ENCODE measurements at places on chromosomes 2 and 18. TPM values are rescaled to one million over a fixed set of nuclear protein-coding genes. Genes with fewer than 3 reads are reported as not detected.

DNA sequence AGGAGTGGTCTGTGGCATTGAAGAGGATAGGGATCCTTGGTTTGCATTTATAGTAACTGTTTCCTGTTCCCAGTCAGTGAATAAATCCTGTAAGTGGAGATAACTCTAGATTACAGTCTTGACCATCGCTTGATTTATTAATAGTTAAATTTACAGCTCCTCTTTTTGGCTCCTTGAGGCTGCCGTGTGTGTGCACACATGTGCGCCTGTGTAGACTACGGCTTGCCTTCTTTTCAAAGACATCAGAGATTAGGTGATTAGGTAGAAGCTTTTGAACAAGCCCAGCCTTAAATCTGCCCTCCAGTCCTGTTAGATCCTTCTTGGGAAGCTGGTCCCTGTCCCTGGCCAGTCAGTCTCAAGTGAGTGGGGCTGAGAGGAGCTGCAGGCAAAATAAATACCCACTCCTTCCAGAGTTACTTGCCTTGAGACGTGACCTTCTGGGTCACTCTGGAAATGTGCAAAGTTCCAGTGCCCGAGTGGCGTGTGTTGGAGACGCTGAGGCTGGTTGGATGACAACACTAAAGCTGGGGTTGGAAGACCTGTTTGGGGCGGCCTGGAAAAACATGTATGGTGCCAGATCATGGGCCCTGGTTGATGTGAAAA, 32.0 kb downstream of the TCF7L1 start:
- DNase-seq = no peak

- DNase-seq = no peak
These were observed 170.0 kb upstream of the CRIM1 start for GRCh38 chr2:36185624-36186023.

Gene APLF
- polyA plus RNA-seq = 0.27 TPM

DNA sequence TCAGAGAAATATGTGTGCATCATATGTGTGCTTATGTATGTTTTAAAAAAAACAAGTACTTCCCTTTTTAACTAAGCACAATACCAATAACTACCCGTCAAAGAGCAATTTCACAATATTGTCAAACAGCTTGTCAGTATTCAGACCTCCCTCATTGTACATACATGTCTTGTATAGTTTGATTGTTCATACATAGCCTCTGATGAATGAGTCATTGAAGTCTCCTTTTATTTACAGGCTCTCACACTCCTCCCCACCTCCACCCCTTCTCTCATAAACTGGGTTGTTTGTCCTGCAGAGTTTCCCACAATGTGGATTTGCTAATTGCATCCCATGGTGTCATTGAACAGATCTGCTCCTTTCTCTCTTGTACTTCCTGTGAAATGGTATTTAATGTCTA, 132.8 kb upstream of the L3MBTL4 start:
- DNase-seq = no peak

- DNase-seq = no peak
These were observed 215.2 kb upstream of the TFPI start for GRCh38 chr2:187769437-187769836.

DNA sequence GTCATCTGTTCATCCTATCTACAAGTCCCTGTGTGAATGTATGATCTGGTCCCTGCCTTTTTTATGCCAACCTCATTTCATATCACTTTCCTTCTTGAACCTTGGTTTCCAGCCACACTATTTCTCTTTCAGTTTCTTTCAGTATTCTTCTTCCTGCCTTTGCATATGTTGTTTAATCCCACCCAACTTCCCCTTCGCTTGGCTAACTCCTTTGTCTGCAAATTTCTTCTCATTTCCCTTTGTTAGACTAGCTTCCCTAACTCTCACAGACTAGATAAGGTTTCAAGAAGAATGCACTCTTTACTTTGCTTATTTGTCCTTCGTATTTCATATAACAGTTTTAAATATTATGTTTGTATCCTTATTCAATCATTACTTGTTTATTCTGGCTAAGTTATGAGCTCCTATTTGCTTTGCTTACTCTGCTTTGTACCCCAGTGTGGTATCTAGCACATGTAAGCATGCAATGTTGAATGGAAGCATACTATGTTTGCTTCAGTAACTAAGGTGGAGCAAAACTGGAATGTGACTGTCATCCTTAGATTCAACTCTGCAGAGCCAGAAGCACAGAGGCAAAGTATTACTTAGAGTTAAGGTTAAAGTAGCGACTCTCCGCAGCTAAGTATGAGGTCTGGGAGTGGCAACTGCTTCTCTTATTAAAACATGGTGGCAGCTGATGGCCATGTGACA, 681.3 kb downstream of the CPS1 start:
- DNase-seq = no peak

Gene MLPH
- polyA plus RNA-seq = 18.9 TPM

GRCh38 chr18:5237083-5237722, 40.1 kb upstream of the AKAIN1 start:
- no peak for DNase-seq

DNA sequence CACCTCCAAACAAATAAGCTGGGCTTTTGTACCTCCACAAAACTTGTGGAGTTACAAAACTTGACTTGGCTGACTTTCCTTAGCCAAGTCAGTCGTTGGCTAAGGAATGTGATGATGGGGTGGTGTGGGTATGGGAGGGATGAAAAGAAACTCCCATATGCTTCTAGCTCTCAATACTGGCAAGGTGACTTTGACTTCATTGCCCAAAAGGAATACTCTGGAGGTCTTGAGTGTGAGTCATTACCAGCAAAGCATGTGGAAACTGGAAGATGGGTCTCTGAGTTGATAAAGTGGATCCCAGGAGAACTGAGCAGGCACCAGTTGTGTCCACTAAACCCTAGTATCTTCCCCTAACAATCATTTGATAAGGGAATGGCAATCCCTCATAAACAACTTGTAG, 226.7 kb downstream of the GULP1 start:
- no peak for DNase-seq

- DNase-seq = no peak
These were observed 107.3 kb downstream of the DYSF start for GRCh38 chr2:71560638-71561011.

Gene ASXL3
- polyA plus RNA-seq = under 0.01 TPM

DNA sequence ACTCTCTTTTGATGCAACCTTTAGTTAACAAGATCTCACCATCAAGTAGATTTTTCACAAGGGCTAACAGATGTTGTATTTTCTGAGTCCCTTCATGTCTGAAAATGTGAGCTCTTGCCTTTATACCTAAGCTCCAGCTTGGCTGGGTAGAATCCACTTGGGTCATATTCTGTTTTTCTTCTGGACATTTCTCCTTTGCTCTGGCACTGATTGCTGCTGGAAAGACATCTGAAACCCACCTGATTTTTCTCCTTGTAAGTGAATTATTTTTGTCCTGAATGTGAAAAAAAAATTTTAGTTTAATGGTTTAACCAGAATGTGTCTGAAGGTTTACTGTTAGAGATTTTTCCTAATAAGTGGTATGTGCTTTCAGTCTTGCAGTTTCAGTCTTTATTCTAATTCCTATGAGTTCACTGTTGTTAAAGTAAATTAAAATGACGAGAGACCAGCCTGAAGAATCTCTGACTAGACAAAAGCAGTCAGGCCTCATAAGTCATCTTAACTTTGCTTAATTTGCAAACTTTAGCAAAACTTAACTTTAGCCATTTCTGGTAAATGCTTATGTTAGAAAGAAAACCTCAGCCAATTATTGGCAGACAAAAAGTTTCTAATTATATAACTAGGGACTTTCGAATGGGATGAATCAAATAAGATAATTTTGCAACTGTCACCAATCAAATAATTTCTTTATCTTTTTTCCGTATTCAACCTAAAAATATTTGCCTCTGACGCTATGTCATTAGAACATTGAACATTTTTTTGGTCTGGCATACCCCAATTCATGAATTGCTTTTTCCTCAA, 70.8 kb downstream of the ACAA2 start:
- DNase-seq = no peak

- DNase-seq = no peak
These were observed 359.2 kb downstream of the GALR1 start for GRCh38 chr18:77608807-77609206.

DNA sequence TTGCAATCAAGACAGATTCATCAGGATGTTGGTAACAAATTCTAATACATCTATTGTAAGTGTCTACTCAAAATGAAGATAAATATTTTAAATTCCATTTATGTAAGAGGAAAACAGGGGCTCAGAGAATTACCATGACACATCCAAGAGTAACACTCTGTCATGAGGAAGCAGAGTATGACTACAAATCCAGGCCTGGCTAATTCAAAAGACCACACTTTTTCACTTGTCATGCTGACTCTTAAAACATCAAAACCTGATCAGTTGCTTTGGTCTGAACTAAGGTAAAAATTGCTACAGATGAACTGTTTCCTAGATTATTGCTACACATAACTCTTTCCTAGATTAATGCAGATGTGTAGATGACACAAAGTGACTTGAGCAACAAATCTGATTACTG, 880.6 kb downstream of the TSN start:
- DNase-seq = no peak

DNA sequence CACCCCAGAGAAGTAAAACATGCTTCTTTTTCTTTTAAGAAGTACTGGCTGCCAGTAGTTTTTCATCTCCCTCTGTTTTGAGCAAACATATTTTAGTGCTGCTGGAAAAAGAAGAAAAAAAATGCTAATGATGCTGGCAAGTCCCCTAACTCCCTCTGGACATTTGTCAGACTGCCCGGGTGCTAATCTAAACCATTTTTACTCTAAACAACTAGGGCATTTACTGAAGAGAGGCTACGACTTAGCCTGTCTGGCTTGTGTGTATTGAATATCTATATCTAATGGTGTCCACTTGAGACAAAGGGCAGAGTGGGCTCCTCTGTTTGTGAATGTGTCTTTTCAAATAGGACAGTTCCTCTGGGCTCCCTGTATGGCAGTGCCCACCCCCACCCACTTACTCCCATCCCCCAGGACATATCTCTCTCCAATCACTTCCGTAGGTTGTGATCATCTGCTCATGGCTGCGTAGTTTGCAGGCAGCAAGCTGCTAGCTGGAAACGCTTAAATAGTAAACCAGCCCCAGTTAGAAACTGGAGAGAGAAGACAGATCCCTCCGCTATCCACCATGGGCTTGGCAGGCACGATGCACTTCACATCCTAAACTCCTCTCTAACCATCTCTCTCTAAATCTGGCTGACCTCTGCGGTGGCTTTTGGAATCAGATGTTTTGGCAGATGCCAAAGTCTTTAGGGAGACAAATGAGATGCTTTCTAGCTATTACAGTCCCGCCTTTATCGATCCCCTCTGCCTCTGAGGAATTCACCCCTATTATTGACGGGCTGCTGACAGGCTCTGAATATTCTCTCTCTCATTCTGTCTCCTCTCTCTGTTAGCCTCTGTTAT, 58.3 kb downstream of the DOCK10 start:
- no peak for DNase-seq

GRCh38 chr2:176096986-176097819, 2.4 kb upstream of the HOXD12 start:
- peak; percentile 79 for DNase-seq

Gene SAG
- polyA plus RNA-seq = not detected

- peak; percentile 69 for DNase-seq
These were observed 25.7 kb downstream of the NPPC start for GRCh38 chr2:231900486-231900942.

Gene SCN2A
- polyA plus RNA-seq = 0.25 TPM

GRCh38 chr2:64797881-64798575, 144.3 kb upstream of the SERTAD2 start:
- no peak for DNase-seq

DNA sequence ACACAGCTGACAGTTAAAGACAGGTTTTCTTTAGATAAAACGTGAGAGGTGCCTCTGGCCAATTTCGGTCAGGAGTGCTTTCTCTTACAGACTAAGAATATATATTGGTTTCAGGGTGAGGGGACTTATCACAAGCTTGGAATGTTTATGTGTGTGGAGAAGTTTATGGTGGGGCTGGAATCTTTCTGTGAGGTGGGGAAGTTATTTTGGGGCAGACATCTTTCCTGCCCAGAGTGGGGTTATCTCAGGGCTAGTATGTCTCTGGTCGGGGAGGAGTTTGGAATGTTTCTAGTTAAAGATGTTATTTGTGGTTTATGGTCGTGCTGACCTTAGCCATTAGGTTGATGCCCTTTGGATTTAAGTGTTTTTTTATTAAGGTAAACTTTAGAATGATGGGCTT, 115.2 kb downstream of the SLC5A7 start:
- DNase-seq = no peak

Gene CNGA3
- not detected for polyA plus RNA-seq

Gene FBXO41
- polyA plus RNA-seq = 1.4 TPM

Gene BMP10
- not detected for polyA plus RNA-seq

- no peak for DNase-seq
These were observed 177.9 kb downstream of the TPGS2 start for GRCh38 chr18:36650906-36651305.

DNA sequence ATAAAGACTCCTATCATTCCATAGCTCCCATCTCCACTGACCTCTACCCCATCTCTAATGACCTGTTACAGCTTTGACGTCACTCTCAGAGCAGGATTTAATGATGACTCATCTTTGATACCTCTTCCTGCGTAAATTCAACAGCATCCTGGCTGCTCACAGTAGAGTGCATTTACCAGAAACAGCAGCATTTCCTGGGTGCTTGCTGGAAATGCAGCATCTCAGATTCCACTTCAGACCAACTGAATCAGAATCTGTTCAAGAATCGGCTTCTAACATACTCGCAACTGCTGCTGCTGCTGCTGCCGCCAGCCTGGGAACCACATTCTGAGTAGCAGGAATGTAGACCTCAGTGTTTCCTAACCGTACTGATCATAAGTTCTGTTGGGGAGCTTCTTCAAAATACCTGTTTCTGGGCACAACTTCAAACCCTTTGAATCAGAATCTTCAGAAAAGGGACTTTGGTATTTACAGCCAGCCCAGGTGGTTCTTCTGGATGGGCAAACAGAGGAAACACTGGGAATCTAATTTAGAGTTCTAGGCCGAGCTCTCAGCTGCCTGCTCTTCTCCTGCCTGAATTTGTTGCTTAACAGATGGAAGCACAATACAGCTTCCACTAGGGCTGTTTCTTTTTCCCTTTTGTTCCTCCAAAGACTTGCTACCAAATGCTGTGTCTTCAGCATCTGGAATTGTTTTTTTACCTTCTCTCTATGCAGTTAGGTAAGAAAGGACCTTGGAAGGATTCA, 241.4 kb downstream of the NCKAP5 start:
- no peak for DNase-seq

DNA sequence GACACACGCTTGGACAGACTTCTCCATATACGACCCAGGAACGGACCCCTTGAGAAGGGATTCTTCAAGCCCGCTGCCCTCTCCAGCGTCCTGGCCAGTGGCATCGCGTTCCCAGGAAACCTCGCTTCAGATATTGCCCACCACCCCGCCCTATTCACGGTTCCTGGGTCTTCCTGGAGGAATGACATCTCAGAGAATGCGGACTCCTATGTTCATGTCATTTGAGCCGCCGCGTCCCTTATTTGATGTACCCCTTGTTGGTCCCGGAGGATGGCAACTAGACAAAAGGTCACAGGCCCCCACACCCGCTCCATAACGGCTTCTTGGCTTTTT, 588 bp upstream of the CCDC93 start:
- DNase-seq = no peak

DNA sequence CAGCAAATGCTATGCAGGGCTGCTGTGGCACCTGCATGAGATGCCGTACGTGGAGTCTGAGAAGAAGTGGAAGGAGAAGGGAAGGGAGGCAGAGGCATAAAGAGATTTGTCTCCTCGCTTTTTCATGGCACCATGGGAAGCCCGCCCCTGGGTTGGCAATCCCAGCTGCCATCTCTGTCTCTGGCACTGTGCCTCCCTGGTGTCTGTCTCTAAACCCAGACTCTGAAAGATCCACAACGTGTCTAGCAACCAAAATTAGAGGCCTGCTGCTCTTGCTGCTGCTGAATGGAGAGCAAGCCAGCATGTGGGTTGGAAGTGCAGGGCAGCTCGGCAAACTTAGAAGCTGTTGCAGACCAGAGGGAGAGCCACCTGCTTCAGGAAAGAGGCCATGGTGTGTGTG, 53.1 kb downstream of the INO80C start:
- no peak for DNase-seq

- DNase-seq = peak; percentile 1
These were observed 141.7 kb downstream of the RBM43 start for GRCh38 chr2:151120011-151120410.
